ENCODE measurements at places on chromosomes 6 and 20. TPM values are rescaled to one million over a fixed set of nuclear protein-coding genes. Genes with fewer than 3 reads are reported as not detected.

The CTSZ gene
- total RNA-seq = 14.9 TPM

The ASIP gene
- total RNA-seq = not detected

The ZSCAN16 gene
- total RNA-seq = 1.9 TPM

The GJA10 gene
- not detected for total RNA-seq

The OR2J3 gene
- total RNA-seq = not detected

The TMEM151B gene
- total RNA-seq = not detected

GRCh38 chr6:134175532-134176263, 123.3 kb upstream of the SLC2A12 start:
- peak; percentile 87 for DNase-seq

- no peak for DNase-seq
Measured at GRCh38 chr20:23669327-23669726, 19.5 kb downstream of the CST4 start.

- DNase-seq = no peak
Measured at GRCh38 chr20:16432466-16433292, 140.6 kb downstream of the KIF16B start.

DNA sequence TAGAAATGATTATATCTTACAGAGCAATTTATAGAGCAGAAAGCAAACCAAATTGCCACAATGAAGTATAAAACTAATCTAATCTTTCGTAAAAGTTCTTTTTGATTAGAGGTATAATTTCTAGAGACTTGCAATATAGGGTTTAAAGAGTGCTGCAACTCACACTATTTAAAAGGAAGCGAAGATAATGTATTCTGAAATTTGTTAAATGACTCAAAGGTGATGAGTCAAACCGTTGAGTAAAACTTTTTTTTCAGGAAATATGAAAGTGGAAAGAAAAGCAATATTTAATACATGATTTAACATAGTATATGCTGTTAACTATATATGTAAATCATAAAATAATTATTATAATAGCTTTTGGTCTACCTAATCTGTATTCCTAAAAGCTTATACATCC, 133.6 kb downstream of the SYNE1 start:
- peak; percentile 14 for DNase-seq

GRCh38 chr20:62740286-62741141, 31.9 kb downstream of the NTSR1 start:
- peak; percentile 99 for DNase-seq

DNA sequence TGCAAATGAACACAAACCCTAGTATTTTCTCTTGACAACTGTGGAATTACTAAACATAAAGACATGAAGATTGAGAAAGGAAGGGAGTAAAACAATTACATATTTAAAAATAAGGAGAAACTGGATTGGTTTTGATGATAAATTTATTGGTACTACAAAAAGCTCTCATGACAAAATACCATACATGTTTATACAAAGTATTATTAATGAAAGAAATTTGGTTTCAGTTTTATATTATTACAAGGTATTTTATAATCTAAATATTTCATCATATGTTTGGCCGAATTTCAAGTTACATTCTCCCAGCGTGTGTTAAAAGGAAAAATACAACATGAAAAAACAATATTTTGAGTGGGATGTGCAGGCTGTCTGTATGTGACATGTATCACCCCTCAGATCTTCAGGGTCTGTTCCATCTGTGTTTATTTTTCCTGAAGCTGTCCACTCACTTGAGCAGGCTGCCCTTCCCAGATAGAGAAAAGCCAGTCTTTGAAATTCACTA, 568.4 kb downstream of the NKAIN2 start:
- no peak for DNase-seq

- DNase-seq = no peak
Measured at GRCh38 chr6:79874531-79875134, 72.7 kb downstream of the ELOVL4 start.

DNA sequence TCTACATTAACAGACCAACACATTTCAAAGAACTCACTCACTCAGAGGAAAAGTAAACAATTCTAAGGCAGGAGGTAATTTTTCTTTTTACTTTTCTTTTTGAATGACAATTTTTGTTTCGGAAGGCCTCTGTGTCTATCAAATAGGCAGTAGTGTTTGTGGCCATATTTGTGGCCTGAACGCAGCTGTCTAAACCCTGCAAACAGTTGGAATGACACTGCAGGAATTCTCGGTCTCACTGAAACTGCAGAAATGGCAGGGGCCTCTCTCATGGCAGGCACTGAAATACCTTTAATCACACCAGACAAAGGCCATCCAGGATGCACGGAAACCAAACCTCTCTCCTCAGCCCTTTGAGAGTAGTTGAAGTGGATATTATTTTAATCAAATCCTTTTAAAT, 30.4 kb downstream of the FYN start:
- peak; percentile 40 for DNase-seq

DNA sequence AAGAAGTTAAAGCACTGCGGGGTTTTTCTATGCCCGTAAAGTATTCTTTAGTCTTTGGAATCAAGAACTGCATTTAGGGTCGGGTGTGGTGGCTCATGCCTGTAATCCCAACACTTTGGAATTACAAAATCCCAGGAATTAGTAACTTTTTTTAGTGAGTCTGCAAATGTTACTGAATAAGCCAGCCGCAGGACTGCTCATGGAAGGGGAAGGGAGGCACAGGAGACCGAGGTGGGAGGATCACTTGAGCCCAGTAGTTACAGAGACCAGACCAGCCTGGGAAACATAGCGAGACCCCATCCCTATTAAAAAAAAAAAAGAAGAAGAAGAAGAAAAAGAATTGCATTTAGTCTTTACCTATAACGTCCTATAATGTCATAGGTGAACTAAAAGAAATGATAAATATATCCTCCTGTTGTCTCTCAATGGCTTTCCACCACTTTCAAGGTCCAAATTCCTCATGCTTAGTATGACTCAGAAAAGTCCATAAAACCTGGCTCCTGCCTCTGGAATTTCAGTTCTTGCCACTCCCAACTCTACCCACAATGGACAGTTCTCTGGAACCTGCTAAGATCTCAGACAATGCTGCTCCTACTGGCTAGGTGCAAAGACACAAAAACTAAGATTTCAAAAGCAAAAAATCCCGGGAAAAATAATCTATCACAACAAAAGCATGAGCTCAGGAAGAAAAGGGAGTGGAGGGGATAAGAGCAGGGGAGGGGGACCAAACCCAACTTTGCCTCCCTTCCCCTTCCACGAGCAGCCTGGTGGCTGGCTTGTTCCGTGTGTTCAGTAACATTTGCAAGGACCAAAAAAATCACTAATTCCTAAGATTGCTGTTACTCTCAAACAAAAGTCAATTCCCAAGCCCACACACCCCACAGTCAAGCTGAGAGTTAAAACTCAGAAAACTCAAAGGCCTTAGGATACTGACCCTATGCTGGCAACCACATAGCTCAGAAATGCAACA, 39.0 kb downstream of the B4GALT5 start:
- peak; percentile 94 for DNase-seq

GRCh38 chr6:146847426-146847825, 248.7 kb downstream of the ADGB start:
- DNase-seq = no peak

DNA sequence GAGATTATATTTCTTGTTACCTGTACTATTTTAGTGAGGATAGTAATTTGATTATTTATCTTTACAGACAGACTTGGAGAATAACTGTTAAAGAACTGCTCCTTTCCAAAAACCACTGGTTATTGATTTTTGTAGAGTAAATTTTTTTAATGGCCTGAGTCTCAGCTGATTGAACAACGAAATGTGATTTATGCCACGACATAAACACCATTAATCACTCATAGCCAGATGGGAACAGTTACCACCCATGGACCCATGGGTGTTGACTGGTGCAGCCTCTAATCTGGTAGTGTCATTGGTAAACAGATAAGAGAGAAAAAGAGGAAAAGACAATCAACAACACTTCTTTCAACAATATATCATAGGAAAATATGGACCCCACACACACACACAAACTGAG, 101.4 kb upstream of the BEND6 start:
- no peak for DNase-seq
